ENCODE measurements at places on chromosomes 4 and X. TPM values are rescaled to one million over a fixed set of nuclear protein-coding genes. Genes with fewer than 3 reads are reported as not detected.

Gene PAGE2
- total RNA-seq, result not detected

Gene TGIF2LX
- not detected for total RNA-seq

Gene L1CAM
- 8.3 TPM for total RNA-seq

Gene MAGEA1
- total RNA-seq, result not detected

Gene CYBB
- 21.9 TPM for total RNA-seq

Gene CC2D2A
- 13.6 TPM for total RNA-seq

DNA sequence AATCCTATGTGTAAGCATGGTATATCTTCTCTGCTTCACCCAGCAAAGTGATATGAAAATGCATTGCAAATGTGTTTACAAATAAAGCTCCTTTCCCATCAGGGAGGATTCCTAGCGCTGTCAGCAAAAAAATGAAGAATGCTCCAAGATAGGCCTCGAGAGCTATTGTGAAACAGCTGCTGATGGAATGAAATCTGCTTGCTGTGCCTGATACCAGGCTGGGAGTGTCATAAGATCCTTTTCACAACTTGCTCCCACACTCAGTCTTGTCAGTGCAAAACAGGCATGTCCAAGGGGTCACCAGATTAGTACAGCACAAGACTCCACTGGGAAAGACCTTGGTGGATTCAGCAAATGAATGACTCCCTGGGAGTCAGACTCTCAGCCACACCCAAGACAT, 34.1 kb downstream of the HNRNPH2 start:
- no peak for DNase-seq

GRCh38 chrX:109830157-109830703, 97.2 kb upstream of the ACSL4 start:
- DNase-seq, result no peak

GRCh38 chr4:118758293-118758692, 73.1 kb downstream of the METTL14 start:
- DNase-seq, result no peak

DNA sequence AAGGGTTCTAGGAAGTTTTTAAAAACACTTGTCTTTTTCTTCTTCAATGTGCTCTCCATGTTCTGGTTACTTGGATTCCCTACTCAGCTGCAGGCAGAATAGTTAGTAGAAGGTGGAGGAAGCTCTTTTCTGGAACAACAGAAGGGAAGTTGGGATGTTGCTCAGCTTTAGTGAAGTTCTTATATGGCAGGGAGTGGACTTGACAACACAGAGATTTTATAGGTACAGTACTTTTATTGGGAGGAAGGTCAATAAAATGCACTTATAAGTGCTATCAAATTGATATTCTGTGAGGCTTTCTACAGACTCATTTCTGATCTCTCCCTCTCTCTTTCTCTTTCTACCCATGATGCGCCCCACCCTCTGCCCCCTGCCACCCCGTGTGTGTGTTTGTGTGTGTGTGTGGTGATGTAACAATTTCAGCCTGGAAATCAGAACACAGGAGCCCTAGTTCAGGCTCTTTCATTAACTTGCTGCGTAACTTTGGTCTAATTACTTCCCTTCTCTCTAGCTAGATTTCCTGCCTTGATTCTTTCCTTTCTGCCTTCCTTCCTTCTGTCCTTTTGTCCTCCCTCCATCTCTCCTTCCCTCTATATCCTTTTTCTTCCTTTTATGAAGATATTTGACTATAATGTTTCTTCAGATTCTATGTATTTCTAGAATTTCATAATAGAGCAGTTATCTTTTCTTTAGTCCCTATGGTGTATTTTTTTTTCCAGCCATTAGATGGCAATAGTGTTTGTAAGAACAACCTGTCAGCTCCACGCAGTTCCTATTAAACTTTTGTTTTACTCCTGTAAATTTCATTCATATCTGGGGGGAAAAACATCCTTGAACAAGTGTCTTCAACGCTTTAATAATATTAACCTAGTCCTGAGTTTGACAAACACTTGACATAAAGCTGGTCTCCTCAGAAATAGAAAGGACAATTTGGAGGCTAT, 37.1 kb downstream of the HEPH start:
- no peak for DNase-seq

- no peak for DNase-seq
Measured at GRCh38 chr4:174402470-174403176, 118.9 kb downstream of the CEP44 start.

- no peak for DNase-seq
Measured at GRCh38 chr4:173448608-173449379, 49.9 kb upstream of the SCRG1 start.

- no peak for DNase-seq
Measured at GRCh38 chrX:106707771-106708454, 18.6 kb upstream of the RNF128 start.

DNA sequence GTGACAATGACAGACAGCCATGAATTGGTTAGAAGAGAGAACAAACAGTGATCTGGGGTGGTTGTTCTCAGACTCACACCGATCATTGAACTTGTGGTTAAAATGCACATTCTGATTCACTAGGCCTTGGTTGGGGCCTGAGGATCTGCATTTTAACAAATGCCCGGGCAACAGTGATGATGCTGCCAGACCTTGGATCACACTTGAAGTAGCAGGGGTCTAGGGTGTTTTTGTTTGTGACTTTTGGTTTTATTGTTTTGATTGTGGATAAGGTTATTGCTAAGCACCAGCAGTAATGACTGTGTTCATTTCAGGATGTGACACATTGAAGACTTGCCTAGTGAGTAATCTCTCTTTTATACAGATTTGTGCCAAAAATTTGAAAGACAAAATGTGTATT, 36.5 kb downstream of the TXLNG start:
- DNase-seq, result no peak

GRCh38 chr4:95877636-95878035, 37.7 kb downstream of the PDHA2 start:
- DNase-seq, result no peak

- DNase-seq, result no peak
Measured at GRCh38 chr4:115537387-115537786, 424.0 kb upstream of the NDST4 start.

- DNase-seq, result no peak
Measured at GRCh38 chr4:119664168-119664907, 35.7 kb upstream of the PDE5A start.

- no peak for DNase-seq
Measured at GRCh38 chr4:119602366-119602765, 26.2 kb downstream of the PDE5A start.

GRCh38 chr4:45438047-45438446, 685.8 kb downstream of the GABRG1 start:
- no peak for DNase-seq

GRCh38 chrX:43870011-43870410, 12.2 kb downstream of the MAOB start:
- no peak for DNase-seq

DNA sequence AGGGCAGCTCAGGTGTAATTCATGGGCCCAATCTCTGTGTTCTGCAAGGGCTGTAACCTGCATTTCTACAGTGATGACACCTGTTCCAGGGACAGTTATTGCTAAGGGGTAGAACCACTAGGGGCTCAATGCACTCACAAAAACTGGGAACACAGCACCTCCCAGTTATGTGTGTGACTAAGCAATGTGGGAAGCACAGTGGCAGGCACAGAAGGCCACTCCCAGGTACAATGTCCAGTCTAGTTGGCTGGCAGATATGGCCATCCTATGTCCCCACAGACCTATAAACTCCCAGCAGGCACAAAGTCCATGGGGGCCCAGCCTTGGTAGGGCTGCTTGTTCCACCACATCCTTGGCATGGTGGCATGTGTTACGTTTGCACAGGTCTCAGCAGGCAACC, 25.7 kb downstream of the CXCL13 start:
- no peak for DNase-seq

DNA sequence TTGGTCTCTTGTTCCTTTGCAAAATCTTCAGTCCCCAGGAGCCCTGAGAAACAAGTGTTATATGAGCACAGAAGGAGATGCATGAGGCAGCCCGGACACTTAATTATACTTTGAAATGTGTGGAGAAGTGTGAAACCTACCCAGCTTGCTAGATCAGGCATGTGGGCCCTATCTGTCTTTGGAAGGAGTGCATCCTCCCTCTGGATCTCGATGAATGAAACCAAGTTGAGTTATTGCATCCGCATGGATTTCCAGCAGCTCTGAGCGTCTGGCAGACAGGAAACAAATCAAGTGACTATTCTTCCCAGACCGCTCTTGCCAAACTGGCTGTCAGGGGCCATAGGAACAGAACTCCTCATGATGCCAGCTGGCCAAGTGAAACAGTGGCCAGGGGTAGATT, 19.6 kb upstream of the SOWAHD start:
- DNase-seq, result no peak

- DNase-seq, result no peak
Measured at GRCh38 chr4:106289737-106290136, 26.3 kb downstream of the TBCK start.

DNA sequence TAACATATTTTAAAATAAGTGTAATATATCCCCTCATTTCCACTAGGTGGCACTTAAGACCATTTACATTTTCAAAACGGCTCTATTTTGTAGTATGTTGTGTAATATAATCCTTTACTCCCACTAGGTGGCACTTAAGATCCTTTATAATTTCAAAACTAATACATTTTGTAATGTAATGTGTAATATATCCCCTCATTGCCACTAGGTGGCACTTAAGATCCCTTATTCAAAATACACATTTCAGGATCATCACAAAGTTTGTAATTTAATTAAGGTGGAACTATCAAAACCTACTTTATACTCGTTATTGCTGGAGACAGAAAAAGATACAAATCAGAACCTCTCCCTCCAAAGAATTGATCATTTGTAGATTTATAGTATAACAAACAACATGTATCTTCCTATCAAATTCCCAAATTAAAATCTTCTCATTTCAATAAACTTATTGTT, 132.5 kb downstream of the ARHGAP6 start:
- no peak for DNase-seq

DNA sequence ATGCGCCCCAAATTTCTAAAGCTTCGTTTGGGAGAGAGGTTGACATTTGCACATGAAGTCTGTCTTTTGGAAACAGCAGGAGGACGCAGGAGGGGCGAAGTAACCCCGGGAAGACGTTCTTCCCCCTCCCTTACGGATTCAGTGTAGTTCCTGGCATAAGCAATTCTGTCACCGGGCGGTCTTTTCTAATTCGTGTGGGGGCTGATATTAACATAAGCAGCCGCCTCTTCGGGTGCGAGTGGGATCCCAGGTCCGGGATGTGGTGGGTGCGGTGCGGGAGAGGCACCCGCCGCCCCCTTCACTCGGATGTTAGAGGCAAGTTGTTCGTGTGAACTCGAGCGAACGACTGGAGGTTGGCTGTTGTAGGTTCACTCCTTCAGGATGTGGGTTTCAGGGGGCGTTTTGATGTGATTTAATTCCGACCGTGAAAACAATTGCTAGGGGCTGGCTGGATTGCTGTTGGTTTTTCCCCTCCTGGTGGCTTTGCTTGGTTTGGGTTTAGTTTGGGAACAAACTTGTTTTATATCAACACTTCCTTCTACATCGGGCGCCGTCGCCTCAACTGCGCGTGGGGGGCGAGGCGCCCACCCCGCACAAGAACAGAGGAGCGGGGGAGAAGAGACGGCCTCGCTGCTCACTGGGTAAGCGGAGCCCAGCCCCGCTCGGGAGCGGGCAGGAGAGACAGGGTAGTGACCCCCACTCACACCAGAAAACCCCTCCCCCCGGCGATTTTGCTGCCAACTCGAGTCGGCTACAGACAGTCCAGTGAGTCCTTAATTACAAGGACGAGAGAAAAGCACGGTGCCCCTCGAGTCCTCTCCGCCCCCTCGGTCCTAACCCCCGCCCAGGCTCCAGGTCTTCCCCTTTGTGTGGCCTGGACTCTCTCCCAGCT, 2.9 kb upstream of the LEF1 start:
- DNase-seq, result peak; percentile 37

- no peak for DNase-seq
Measured at GRCh38 chr4:16043642-16044498, 40.0 kb downstream of the PROM1 start.

GRCh38 chr4:118018381-118019145, 15.7 kb upstream of the NDST3 start:
- no peak for DNase-seq

- no peak for DNase-seq
Measured at GRCh38 chr4:168844353-168845049, 165.6 kb downstream of the CBR4 start.

DNA sequence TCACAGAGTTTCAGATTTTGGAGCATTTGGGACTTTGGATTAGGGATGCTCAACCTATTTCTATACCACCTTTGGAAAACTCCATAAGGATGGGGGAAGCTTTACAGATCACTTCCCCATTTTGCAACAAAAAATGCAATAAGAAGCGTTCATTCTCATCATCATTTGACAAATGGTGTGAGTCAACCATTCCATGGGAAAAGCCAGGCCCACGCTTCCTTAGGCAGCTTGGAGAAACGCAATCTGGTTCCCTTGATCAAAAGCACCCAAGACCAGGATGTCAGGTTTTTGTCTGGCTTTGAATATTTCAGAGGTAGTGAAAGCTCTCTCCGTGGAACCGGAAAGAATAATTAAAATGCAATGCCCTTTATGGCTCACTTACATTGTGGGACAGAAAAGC, 79.3 kb upstream of the C4orf50 start:
- no peak for DNase-seq

DNA sequence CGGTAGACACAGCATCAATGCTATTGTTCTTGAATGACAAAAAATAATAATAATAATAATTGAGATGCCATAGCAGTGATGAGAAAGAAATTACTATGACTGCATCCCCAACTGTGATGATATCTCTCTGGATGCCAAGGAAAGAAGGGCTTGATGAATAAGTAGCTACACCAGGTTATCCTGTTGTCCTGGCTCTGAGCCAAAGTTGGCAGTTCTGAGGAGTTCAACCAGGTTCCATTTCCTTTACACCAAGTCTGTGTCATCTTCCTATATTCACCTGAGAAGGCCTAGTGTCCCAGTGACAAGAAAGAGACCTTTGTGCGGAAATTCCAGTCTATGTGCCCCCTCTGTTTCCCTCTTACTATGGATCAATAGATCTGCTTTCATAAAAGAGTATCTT, 3.4 kb upstream of the MAML3 start:
- DNase-seq, result no peak

- no peak for DNase-seq
Measured at GRCh38 chr4:157265281-157265680, 44.8 kb downstream of the GRIA2 start.

- no peak for DNase-seq
Measured at GRCh38 chr4:123709336-123709735, 312.7 kb downstream of the SPRY1 start.
